Lower lobe of right lung (tissue), 2 donors: ENCODE measurements at places on chromosomes 12 and 14.

DNA sequence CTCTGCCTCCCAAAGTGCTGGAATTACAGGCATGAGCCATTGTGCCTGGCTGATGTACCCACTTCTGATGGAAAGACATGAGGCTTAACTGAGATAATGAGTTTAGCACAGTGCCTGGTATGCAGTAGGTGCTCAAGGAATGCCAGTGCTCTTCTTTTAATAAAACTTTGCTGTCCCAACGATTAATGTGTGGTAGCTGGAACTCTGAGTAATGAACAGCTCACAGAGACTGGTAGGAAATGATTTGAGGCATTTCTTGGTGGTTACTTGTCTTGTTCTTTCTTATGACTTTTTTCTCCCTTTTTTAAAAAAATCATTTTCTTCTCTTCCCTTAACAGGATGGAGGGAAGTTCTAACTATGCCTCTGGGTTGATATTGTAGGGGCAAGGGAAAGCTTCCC lies 235.7 kb upstream of the PWP1 start:
- H3K4me1 ChIP-seq: no peaks in the 10 kb centered on the region
- H3K27ac ChIP-seq: no peak overlapping the region
- no peaks in the 10 kb centered on the region for H3K27me3 ChIP-seq
- no peak for DNase-seq

- no peaks in the 10 kb centered on the region for H3K36me3 ChIP-seq
- H3K27ac ChIP-seq: no peak overlapping the region
- H3K4me1 ChIP-seq: no peaks in the 10 kb centered on the region
- no peaks in the 10 kb centered on the region for H3K27me3 ChIP-seq
These were observed 10.3 kb upstream of the SLC6A13 start for GRCh38 chr12:272942-273341.

GRCh38 chr12:92859650-92860386 lies 69.3 kb downstream of the EEA1 start:
- H3K36me3 ChIP-seq: peaks cover 31% of the 10 kb centered on the region
- H3K27ac ChIP-seq: no peak overlapping the region
- H3K27me3 ChIP-seq: no peaks in the 10 kb centered on the region
- no peak for DNase-seq

- DNase-seq: no peak
- no peaks in the 10 kb centered on the region for H3K27me3 ChIP-seq
- no peaks in the 10 kb centered on the region for H3K36me3 ChIP-seq
- peaks cover 45% of the 10 kb centered on the region for H3K4me1 ChIP-seq
These were observed 1.8 kb downstream of the IGF1 start for GRCh38 chr12:102478405-102479098.

GRCh38 chr12:123614531-123614930 lies 12.6 kb downstream of the DDX55 start:
- no peak overlapping the region for H3K27ac ChIP-seq
- no peak for DNase-seq
- no peaks in the 10 kb centered on the region for H3K27me3 ChIP-seq
- H3K4me1 ChIP-seq: no peaks in the 10 kb centered on the region
- peaks cover 100% of the 10 kb centered on the region for H3K36me3 ChIP-seq
- H3K4me3 ChIP-seq: no peak overlapping the region

DNA sequence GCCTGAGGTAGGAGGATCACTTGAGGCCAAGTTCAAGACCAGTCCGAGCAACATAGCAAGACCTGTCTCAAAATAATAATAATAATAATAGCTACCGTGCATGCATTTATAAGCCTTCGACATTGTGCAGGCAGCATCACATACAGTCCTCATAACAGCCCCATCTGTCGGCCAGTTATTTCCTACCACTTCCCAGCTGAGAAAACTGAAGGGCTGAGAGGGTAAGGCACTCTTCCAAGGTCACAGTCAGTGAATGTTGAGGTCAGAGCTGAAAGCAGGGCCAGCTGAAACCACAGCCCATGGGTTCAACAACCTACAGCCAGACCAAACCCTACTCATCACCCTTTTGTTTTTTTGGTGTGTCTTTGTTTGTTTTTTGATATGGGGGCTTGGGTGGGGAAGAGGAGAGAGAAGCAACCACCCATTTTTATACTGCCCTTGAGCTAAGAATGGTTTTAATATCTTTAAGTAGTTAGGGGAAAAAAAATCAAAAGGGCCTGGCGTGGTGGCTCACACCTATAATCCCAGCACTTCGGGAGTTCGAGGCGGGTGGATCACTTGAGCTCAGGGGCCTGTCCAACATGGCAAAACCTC lies 16.8 kb upstream of the ITPK1 start:
- H3K36me3 ChIP-seq: no peaks in the 10 kb centered on the region
- DNase-seq: no peak
- H3K4me1 ChIP-seq: peaks cover 24% of the 10 kb centered on the region

- H3K27ac ChIP-seq: no peak overlapping the region
- no peak for DNase-seq
- H3K4me3 ChIP-seq: no peak overlapping the region
These were observed 29.4 kb upstream of the STAC3 start for GRCh38 chr12:57280211-57281062.

DNA sequence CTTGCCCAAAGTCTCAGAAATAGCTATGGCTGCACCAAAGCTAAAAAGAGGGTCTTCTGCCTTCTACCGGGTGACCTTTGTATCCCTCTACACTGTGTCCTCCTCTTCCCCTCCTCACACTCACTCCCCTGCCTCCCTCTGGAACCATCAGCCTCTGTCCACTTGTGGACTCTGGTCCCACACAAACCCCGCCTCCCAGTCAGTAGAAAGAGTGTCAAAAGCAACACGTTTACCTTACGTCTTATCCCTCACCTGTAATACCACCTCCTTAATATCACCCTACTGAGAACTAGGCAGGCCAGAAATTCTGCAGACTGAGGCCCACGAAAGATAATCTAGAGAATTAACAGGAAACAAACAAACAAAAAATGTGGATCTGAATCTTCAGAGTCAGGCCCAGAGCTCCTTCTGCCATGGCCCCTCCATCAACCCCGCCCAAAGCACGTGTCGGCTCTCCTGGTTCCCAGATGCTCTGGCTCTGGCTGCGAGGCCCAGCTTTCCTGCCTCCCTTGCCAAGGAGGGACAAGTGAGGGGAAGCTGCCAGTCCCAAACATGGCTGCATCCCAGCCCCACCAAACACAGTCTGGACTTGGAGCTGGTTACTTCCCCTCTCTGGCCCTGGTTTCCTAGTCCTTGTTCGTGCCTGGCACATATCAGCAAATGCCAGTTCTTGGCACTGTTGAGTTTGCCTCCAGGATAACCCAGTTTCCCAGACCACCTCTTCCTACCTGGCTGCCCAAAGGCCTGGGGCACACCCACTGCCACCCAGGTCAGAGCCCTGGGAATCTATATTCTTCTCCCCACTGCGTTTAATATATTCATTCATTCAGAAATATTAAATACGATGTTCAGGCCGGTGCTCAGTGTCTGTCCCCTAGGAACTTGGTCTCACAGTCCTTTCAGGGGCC lies 2.7 kb downstream of the ACTN1 start:
- no peaks in the 10 kb centered on the region for H3K27me3 ChIP-seq
- DNase-seq: no peak
- H3K27ac ChIP-seq: peak overlapping the region; percentile 94
- H3K36me3 ChIP-seq: peaks cover 20% of the 10 kb centered on the region
- H3K4me1 ChIP-seq: peaks cover 44% of the 10 kb centered on the region
- peak overlapping the region; percentile 94 for H3K4me3 ChIP-seq

- H3K4me3 ChIP-seq: no peak overlapping the region
- peaks cover 9% of the 10 kb centered on the region for H3K4me1 ChIP-seq
- no peak overlapping the region for H3K27ac ChIP-seq
- no peak for DNase-seq
- H3K27me3 ChIP-seq: no peaks in the 10 kb centered on the region
These were observed 97.6 kb downstream of the GCH1 start for GRCh38 chr14:54805070-54805444.

DNA sequence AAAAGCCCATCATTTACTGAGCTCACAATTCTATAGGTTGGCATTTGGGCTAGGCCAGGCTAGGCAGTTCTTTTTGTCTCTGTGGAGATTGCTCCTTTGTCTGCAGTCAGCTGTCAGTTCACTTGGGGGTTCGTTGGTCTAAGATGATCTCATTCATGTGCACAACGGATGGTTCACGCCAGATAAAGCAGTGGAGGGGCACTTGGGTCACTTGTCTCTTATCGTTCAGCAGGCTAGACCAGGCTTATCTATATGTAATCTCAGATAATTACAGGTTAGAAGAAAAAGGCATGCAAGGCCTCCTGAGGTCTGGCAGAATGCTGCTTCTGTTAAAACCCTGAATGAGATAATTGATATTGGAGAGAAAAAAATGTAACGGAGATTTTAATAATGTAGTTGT lies 119.0 kb upstream of the ATP2B1 start:
- H3K4me3 ChIP-seq: no peak overlapping the region
- no peaks in the 10 kb centered on the region for H3K4me1 ChIP-seq
- no peak overlapping the region for H3K27ac ChIP-seq
- DNase-seq: no peak
- H3K27me3 ChIP-seq: no peaks in the 10 kb centered on the region

- peak overlapping the region; percentile 9 for H3K27ac ChIP-seq
- no peak for DNase-seq
- H3K27me3 ChIP-seq: peaks cover 7% of the 10 kb centered on the region
- H3K4me3 ChIP-seq: no peak overlapping the region
- no peaks in the 10 kb centered on the region for H3K36me3 ChIP-seq
These were observed 212.8 kb downstream of the CACNA1C start for GRCh38 chr12:2265461-2266167.

GRCh38 chr12:79252358-79253075 lies 387.9 kb downstream of the SYT1 start:
- no peak for DNase-seq
- H3K27ac ChIP-seq: no peak overlapping the region
- no peaks in the 10 kb centered on the region for H3K36me3 ChIP-seq
- H3K27me3 ChIP-seq: no peaks in the 10 kb centered on the region
